ENCODE measurements at places on chromosomes 1 and 21. TPM values are rescaled to one million over a fixed set of nuclear protein-coding genes. Genes with fewer than 3 reads are reported as not detected.

GRCh38 chr21:29367335-29367734, 68.6 kb downstream of the BACH1 start:
- no peak for DNase-seq

DNA sequence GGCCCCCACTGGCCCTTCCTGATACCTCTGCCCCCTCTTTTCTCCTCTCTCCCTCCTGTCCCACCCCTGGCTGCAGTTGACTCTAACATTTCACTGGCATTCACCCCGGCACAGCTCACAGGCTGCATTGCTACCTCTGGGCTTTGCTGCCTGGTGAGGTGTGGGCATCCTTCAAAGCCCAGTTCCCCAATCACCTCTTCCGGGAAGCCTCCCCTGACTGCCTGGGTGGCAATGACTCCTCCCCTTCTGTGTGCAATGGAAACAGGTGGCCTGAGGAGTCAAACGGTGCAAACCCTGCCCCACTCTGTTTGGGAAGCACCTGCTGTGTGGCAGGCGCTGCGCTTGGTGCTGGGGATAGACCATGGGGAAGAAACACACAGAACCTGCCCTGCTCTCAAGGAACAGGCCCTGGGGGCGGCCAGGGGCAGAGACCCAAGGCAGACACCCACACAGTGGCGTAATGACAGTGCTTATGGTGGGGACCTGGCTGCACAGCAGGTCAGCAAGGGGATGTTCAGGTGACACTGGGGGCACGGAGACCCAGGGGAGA, 39.3 kb upstream of the POFUT2 start:
- DNase-seq, result no peak

DNA sequence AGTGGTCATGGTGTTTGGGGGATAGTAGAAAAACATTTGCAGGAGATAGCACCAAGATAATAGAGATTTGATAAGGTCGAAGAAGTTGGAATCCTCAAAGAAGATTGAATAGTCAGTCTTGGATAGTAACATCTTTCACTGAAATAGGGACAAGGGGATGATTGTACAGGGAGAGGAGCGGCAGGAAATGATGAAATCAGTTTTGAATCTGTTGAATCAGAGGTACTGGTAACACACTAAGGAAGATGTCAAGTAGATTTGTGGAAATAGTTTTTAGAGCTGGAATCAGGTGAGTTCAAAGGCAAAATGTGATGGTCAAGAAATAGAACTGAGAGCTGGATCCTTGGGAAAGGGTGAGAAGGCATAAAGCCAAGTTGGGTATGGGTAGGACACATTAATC, 26.5 kb downstream of the CAP1 start:
- no peak for DNase-seq

DNA sequence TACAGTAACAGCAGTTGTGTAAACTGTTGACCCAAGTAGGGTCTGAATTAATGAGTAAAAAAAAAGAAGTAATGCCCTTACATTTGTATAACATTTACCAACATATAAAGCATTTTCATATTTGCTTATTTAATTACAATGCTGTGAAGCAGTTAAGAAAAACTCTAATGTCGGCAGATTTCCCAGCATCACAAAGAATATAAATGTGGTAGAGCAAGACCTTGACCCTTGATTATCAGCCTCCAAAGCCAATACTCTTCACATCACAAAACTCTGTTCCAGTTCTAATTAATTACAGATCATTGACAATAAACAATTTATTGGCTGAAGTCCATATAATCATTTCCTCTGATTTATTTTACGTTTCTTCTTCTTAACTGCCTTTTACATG, 130.2 kb downstream of the DUSP10 start:
- DNase-seq, result no peak

GRCh38 chr1:168099337-168099801, 37.4 kb downstream of the GPR161 start:
- no peak for DNase-seq

GRCh38 chr1:184533049-184533448, 146.2 kb downstream of the C1orf21 start:
- no peak for DNase-seq

DNA sequence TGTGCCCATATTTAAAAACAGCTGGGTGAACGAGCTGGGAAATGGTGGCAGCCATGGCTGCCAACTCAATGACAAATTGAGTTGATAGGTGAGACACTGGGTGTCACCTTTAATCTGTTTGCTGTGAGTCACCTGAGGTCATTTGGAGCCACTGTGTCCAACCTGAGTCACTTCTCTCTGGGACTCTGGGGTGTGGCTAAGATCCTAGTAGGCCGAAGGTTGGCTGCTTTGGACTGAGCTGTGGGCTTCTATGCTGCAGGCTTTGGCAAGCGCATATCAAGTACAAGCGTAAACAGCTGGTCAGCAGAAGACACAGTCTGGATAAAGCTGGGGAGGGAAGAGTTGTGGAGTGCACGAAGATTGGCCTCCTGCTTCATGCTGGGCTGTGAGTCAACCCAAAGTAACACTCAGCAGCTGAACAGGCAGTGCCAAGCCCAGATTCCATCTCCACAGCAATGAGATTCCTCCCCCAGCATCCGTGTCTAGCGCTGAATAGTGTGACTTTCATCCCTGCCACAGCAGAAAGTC, 24.0 kb downstream of the TEX35 start:
- peak; percentile 99 for DNase-seq

- DNase-seq, result no peak
Observed at GRCh38 chr1:62922006-62922405, 138.1 kb downstream of the ATG4C start.

GRCh38 chr1:171674431-171675405, 22.2 kb upstream of the MYOC start:
- no peak for DNase-seq

DNA sequence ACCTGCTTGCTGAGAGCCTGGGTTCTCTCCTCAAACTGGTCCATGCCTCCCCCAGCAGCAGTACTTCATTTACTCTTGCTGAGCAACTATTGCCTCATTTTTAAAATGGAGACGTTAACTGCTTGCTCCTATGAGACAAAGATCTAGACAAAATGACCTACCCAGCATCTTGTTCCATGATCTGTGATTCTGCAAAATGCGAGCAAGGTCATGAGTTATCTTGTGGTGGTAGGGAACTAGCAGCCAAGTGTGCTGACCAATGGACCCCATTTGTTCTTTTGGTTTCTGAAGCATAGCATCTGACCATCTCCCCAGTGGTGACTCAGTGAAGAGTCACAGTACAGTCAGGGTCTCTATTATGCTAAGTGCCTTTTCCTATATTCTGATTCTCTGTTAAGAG, 40.4 kb downstream of the TBX15 start:
- peak; percentile 97 for DNase-seq

DNA sequence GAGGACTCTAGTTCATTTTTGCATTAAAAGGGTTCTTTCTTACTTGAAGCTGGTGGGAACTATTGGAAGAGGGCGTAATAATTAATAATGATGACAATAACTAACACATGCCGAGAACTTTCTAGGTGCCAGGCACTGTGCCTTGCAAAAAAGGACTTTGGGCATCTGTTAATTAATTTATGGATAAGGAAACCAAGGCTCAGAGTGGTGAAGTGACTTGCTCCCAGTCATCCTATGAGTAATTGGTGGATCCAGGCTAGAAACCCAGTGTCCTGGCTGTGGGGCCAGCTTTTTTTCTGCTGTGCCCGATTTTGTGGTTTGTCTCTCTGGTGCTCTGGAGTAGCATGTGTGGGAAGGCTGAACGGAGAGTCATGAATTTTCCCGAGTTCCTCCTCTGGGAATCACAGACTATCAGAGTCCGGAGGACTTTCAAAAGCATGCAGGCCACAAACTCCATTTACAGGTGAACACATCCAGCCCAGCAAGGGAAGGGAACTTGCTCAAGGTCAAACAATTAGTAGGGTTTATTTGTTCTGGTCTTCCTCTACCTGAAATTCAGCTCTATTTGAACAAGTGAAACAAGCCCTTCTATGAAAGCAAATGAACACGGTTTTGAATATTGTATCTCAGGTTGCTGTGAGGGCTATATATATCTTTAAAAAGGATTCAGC, 23.4 kb downstream of the ROR1 start:
- DNase-seq, result peak; percentile 71

DNA sequence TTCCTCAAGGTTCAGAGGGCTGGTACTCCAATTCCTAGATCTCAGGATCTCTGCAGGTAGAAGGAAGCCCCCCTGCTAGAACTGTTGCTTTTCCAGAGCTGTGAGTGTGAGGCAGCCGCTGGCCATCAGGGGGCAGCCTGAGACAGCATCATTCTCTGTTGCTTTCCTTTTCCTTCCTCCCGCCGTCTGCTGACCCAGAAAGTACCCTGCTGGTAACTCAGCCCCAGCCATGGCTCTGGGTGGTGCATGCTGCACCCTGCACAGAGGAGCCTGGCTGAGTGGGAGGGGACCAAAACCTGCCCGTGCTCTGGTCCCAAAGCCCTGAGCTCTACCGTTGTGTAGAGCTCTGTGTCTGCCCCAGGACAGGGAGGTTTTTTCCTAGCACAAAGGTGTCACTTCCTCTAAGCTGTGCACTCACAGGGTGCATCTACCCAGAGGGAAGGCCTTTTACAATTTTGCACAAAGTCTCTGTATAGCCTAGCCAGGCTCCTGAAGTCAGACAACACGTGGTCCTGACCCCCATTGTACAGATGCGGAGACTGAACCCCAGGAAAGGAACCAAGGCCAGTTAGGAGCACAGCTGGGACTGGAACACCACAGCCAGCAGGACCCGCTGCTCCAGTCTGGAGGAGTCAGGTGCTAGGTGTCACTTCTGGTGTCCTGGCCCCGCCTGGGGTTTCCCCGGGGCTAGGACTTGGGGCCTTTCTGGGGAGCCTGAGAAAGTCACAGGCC, 5.6 kb upstream of the FAM131C start:
- DNase-seq, result peak; percentile 60

DNA sequence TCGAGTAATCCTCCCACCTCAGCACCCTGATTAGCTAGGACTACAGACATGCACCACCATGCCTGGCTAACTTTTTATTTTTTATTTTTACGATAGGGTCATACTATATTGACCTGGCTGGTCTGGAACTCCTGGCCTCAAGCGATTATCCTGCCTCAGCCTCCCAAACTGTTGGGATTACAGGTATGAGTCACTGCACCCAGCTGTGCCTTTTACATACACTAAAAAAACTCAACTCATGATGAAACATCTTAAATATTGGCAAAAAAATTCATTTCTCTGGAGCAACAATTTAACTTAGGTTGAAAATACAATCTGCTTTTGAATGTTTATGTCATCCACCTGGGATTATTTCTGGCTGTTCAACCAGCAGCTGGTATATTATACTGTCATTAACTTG, 598.3 kb upstream of the ZP4 start:
- DNase-seq, result peak; percentile 17

DNA sequence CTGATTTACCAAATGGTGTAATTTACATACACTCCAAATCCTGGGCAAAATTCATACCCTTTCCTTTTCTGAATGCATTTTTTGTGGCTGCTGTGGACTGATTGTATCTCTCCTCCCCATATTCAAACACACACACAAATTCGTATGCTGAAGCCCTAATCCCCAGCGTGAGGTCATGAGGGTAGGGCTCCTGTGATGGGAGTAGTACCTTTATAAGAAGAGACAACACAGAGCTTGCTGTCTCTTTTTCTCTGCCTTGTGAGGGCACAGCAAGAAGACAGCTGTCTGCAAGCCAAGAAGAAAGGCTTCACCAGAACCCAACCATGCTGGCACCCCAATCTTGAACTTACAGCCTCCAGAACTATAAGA, 24.4 kb downstream of the DUSP10 start:
- no peak for DNase-seq

- no peak for DNase-seq
Observed at GRCh38 chr1:41830726-41831125, 88.0 kb downstream of the HIVEP3 start.

DNA sequence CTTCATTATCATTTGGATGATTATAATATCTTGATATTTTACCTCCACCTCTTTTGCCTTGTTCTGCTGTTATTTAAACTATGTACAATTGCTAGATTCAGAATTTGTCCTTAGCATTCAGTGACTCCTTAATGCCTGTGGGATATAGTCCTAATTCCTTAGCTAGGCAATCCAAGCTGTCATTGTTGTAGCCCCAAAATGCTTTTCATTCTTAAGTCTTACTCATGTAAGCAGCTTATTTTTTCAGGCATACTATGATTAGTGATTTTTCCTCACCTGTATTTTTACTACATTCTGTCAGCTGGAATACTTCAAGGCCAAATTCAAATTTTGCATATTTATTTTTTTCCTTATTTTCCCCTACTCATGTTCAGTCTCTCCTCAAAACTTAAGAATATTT, 13.4 kb downstream of the PKN2 start:
- no peak for DNase-seq

PDZK1IP1 gene
- total RNA-seq, result not detected

IGSF9 gene
- not detected for total RNA-seq

RNU1-1 gene
- total RNA-seq, result not detected

PDZK1 gene
- 0.69 TPM for total RNA-seq

SRP9 gene
- total RNA-seq, result 426 TPM

RNF186 gene
- not detected for total RNA-seq

CAPN9 gene
- not detected for total RNA-seq

LAPTM5 gene
- total RNA-seq, result 1.2 TPM

HRNR gene
- total RNA-seq, result not detected

CYP4X1 gene
- total RNA-seq, result not detected

NPHS2 gene
- not detected for total RNA-seq

DOP1B gene
- 4.2 TPM for total RNA-seq

AMY1C gene
- not detected for total RNA-seq

S100A7 gene
- total RNA-seq, result not detected

Data from LHCN-M2 (cell line).